Fibroblast of mammary gland (primary cell): ENCODE measurements at places on chromosomes 3 and 15.
A peak's percentile ranks its signal among the peaks of the same experiment; 100 is the strongest.

GRCh38 chr3:108130701-108131474, 40.1 kb upstream of the CD47 start:
- peak; percentile 94 for DNase-seq

- DNase-seq: peak; percentile 89
Observed at GRCh38 chr15:60358935-60359682, 38.7 kb downstream of the ANXA2 start.

GRCh38 chr3:38271553-38271952, 5.9 kb downstream of the SLC22A13 start:
- no peak for DNase-seq

GRCh38 chr3:96877510-96877909, 63.1 kb downstream of the EPHA6 start:
- no peak for DNase-seq

- DNase-seq: no peak
Observed at GRCh38 chr3:38364721-38365400, 18.3 kb downstream of the XYLB start.

GRCh38 chr3:139434764-139435307, 41.5 kb downstream of the RBP2 start:
- DNase-seq: peak; percentile 64

- DNase-seq: no peak
Observed at GRCh38 chr3:65233561-65233960, 545.8 kb upstream of the ADAMTS9 start.

DNA sequence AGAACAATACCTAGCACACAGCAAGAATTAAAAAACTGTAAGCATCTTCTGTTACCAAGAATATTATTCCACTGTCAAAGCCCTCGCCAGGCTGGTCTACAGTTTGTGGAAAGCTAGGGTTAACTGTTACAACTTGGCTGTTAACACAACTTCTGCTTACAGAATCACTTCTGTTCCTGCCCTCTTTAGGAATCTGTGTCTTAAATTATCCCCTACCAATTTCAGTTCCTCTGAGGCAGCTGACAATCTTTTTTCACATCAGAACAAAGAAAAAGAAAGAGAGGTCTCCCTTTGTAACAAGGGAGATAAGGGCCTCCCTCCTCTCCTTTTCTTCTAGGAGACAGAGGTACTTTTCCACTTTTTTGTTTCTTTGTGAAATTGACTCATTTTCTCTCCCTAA, 188.9 kb downstream of the FMN1 start:
- no peak for DNase-seq

DNA sequence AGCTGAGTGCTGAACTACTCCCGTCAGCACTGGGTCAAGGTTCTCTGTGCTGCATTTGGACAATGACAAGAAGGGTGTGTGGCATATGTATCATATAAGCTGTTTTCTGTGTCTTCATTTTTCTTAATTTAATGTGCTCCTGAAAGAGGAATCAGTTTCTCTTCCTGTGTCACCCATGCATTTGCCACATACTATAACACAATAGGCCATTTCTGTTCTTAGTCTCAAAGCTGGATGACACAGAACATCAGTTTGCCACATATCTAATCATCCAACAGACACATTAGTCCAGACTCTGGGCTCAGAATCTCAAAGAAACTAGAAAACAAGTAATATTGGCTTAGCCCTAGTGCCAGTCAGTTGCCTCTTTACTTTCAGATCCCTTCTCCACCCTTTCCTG, 34.1 kb downstream of the CEP19 start:
- no peak for DNase-seq

DNA sequence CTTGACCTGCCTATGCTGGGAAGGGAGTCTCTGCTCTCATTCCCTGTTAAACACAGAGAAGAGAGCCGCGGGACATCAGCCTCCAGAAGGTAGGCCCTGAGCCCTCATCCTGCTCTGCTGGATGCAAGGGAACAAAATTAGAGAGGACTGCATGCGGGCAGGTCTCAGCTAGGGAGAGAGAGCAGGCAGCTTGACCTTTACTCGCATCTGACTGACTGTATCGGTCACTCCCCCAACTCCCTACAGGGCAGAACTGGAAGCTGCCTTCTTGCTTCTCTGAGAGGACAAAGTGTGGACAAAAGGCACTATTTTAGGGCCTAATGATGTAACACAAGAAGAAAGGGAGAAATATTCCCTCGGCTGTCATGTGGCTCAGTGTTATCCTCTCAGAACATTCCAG, 38.7 kb upstream of the ATOSA start:
- no peak for DNase-seq

DNA sequence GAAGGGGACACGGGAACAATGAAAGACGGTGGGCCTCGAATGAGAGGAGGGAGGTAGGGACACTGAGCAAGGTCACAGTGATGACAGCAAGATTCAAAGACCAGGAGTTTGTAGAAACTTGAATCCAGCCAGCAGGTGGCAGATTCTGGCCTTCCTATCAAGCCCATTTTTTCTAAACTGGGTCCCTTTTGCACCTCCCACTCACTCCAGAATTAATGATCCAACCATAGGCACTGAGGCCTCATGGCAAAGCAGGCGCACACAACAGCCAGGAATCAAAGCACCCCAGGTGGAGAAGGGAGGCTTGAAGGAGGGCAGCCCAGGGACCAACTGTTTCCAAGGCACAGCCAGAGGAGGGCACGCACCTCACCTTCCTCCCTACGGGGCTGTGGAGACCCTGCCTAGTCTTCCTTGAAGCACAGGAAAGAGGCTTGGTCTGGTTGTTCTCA, 90.2 kb downstream of the ANP32A start:
- DNase-seq: peak; percentile 56

DNA sequence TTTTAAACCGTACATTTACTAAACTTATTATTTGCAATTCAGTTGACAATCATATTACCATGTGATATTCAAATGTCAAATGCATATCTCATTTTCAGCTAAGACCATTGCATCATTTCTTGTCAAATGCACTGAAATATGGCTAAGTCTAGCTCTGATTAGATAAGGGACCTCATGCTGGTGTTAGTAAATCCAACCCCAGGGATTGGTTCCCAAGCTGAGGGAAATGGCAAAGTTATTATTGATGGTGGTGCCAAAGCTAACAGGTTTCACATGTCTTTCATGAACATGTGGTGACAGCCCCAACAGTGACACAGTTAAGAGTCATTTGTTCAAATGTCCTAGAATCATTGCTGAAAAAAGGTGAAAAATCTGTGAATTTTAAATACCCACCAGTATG, 641.1 kb downstream of the MECOM start:
- DNase-seq: no peak
